Glomerular endothelial cell (primary cell): ENCODE measurements at places on chromosomes 4 and X.

DNA sequence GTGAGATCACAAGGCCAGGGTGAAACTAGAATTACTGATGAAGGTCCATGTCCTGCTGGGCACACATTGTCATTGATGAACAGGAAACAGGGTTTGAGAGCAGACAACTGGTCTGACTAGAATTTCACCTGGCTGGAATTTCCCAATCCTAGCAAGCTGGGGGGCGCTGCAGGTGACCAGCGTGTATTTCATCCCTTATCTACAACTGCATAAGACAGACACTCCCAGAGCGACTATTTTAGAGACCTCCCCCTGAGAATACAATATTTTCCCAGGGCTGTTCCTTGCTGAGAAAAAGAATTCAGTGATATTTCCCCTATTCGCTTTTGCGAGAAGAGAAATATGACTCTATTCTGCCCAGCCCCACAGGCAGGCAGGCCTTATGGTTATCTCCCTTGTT, 432.6 kb upstream of the GALNT7 start:
- no peak for DNase-seq

DNA sequence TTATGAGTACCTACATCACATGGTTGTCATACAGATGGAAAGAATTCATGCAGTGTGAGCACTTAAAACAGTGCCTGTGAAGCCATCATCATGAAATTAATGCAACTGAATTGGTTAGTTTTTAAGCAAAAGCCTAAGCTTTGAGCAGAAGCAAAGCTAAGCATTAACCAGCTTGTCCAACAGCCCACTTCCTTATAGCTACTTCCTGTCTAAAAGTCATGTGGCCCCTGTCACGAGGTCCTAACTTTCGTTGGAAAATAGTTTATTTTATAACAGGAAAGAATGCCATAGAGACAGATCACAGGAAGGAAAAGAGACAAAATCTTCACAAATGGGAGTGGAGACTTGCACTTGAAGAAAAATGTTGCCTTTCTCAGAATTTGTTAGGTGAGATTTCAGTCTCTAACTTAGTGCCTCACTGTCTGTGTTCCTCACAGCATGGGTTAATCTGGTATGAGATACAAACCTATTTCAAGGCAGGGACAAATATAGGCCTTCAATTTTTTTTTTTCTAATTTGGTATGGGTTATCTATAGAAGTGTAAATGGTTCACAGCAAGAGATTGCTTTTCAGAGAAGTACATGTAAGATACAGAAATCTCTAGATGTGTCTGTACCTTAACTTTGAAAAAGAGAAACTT, 27.7 kb upstream of the VCX start:
- DNase-seq = no peak

DNA sequence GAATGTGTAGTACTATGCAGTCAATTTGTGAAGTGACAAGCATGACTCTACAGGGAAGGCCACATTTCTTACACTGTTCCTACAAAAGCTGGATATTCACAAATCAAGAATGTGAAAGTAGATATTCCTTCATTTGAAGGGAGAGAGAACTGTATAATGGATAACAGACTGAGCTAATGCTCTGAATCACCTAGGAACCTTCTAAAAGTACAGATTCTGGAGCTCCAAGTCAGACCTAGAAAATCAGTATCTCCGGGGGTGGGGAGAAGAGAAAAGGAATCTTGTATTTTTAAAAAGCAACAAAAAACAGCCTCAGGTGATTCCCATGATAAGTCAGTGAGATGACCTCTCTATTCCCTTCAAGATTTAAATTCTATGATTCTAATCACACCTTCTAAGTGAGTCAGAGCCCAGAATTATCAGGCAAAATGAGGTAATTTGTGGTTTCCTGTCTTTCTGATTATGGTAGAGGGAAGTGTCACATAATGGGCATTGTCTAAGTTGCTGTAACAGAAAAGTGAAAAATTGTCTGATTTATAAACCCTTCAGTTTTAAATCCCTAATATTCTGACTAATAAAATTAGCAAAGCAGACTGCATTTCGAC, 80.9 kb downstream of the IL21 start:
- no peak for DNase-seq

- no peak for DNase-seq
These were observed 105.9 kb downstream of the THOC2 start for GRCh38 chrX:123626962-123627361.

GRCh38 chrX:57270980-57271379, 15.5 kb upstream of the FAAH2 start:
- no peak for DNase-seq

DNA sequence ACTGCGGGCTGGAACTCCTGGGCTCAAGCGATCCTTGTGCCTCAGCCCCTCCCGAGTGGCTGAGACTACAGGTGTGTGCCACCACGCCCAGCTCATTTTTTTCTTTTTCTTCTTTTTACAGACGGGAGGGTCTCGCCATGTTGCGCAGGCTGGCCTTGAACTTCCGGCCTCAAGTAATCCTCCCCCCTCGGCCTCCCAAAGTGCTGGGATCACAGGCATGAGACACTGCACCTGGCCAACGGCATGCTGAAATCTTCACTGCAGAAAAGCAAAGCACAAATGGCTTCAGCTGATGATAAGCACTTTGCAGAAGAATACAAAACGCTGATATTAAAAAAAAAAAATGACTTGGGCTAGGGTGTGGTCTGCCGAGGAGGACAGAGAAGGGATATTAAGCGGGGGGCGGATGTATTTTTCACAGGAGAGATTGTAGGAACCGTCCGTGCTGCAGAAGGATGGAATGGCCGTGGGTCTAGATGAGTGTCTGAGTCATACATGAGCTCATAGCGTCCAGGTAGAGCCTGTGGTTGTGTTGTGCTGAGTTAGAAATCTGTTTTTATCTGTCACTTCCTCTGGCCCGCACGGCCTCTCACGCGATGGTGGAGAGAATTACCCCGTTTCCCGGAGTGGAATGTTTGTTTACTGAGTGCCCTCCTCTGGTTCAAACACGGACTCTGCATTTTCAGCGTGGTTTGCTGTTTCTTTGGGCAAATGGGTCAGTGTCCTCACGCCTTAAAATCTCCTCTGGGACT, 8.5 kb upstream of the AKAP17A start:
- no peak for DNase-seq

DNA sequence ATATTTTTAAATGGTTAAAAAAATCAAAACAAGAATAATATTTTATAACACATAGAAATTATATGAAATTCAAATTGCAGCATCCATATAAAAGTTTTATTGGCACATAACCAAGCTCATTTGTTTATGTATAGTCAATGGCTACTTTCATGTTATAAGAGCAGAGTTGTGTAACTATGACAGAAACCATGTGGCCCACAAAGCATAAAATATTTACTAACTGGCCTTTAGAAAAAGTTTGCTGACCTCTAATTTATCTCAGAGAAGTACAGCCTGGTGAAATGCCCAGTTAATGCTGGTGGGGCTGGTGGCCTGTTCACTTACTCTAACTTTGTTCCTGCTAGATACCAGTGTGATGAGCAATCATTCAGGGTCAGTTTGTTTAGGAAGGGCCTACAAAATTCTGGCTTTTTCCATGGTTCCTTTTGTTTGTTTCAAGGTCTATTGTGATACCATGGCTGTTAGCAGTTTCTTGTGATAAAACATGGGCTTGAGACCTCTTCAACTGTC, 104.6 kb downstream of the PPP1R2C start:
- no peak for DNase-seq

DNA sequence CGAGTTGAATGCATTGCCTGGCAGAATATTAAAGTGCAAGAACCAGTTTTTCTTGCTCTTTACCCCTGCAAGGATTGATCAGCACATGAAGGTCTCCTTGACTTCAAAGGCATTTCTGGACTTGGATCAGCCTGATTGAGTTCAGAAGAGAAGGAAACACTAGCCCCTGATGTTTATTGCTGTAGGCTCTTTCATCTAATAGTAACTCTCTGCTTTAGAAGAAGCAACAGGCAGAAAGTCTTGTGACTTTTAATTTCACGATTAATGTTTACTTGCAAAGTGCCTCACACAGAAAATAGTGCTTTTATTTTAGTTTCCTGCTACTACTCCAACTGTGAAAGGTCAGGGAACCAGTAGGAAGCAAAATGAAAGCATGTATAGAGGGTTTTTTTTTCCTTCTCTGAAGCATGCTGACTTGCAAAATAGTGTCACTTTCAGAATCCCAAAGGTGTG, 69.1 kb downstream of the PCDH7 start:
- DNase-seq = no peak

DNA sequence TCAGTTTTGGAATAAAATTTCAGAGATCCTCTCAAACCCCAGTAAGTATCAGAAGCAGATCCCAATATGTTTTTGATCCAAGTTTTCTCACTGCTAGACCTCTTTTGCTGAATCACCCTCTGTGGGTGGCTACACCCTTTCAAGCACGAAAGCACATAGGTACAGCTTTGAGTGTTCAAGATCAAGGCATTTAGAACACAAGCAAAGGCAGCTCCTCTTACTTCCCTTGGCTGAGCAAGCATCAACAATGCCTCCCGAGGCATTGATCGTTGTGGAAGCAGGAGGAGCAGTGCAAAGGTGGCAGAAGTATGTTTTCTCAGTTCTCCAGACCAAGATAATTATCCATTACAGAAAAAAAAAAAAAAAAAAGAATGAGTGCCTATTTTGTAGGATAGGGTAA, 72.0 kb upstream of the TSPAN7 start:
- DNase-seq = no peak

GRCh38 chr4:159021597-159022385, 81.1 kb upstream of the RAPGEF2 start:
- DNase-seq = no peak

DNA sequence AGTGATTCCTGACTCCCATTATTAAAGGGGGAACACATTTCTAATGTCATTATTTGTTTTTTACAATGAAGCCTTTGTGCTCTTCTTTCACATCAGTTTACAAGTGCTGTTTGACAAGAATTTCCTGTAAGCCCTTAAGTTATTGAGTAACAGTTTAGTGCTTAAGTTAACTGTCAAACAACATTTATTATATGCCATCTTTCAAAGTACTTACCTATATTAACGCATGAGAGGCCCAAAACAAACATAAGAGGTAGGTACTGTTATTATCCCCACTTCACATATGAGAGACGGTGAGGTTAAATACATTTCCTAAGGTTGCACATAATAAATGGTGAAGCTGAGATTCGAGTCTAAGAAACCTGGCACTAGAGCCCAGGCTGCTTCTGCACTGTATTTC, 56.0 kb upstream of the MAGED1 start:
- no peak for DNase-seq

DNA sequence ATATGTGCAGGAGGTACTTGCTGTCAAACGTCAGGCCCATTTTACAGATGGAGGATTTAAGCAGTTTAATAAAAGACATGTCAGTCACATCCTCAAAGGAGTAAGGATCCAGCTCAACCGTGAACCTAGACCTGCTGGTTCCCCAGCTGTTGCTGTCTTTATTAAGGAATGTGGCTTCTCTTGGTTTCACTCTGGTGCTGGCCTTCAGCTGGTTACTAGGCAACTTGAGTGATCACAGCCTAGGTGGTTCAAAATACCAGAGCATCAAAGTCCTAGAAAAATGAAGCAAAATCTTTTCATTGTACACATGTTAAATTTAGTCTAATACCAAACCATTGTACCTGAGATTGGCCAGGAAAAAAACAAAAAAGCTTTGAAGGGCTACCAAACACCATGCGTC, 32.7 kb upstream of the GLRA2 start:
- no peak for DNase-seq

DNA sequence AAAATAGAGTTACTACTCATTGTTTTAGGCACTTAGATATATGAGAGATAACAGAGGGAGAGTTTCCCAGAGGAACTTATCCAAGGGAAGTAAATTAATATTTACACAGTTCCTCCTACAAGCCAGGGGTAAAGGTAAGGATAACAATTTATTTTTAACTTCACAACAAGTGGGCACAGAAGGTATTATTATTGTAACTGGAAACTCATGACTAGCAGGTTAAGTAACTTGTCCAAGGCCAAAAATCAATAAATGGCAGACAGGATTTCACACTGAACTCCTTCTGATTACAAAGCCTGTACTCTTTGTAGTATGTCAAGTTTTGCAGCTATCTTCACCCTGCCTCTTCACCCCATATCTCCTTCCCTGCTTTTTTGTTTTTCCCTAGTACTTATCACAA, 46.9 kb upstream of the F8A3 start:
- DNase-seq = no peak

- no peak for DNase-seq
These were observed 96.7 kb upstream of the RAPGEF2 start for GRCh38 chr4:159006202-159006601.

GRCh38 chrX:10110316-10110935, 46.3 kb upstream of the CLCN4 start:
- no peak for DNase-seq

DNA sequence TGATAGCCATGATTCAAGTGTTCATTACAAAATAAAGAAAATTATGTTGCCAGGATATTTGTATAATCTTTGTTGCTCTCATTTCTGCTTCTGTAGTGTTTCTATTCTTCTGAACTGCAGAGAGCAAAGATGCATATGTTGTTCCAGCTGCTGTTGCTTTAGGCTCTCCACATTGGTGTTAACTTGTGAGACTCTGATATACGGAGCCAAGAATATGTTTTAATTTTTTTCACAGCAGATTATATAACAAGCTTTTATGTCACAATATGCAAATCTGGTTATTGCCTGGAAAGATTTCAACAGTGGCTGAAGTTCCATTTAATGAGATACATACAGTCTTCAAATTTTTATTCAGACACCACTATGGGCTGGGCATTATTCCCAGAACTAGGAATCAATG, 655.0 kb downstream of the GRXCR1 start:
- DNase-seq = no peak

GRCh38 chr4:138263247-138263816, 21.2 kb upstream of the SLC7A11 start:
- DNase-seq = no peak

DNA sequence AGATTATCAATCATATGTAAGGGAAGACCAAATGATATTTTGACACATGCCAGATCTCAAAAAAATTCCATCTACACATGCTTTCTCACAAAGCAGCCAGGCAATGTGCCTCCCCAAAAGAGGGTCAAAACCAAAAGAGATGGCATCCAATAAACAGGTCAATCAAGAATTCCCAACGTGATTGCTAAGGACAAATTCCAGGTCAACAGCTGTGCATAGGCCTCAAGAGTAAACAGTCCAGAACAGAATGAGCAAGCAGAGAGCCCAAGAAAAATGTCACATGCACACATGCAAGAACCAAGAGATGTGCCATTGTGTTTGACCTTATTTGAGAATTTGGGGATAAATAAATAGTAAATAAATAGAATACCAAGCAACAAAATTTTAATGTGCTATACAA, 136.7 kb downstream of the APBB2 start:
- no peak for DNase-seq

- DNase-seq = no peak
These were observed 447.8 kb downstream of the NLGN4X start for GRCh38 chrX:5780821-5781220.

DNA sequence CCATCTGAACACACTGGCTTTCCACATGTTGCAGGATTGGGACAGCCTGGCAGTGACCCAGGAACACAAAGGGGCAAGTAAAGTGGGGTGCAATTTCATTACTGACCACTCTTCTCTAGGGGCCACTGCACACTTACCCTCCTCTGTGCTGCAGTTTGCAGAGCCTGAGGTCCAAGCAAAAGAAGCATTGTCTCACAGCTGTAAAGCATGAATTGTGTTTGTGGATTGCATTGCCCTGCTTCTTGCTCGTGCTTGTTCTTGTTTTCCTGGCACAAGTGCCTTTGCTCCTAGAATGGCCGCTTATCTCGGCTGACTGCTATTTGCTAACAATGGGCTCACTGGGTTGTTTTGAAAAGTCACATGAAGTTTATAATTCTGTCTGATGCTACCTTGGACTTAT, 209.1 kb upstream of the JADE1 start:
- DNase-seq = no peak

GRCh38 chr4:102868153-102868780, 525 bp upstream of the CISD2 start:
- no peak for DNase-seq
